Left colon (tissue), 2 donors: ENCODE measurements at places on chromosomes 2 and 18. TPM values are rescaled to one million over a fixed set of nuclear protein-coding genes. Genes with fewer than 3 reads are reported as not detected.

GRCh38 chr18:50092245-50092805 lies 102.6 kb downstream of the MYO5B start:
- DNase-seq, result peak; percentile 38

- no peak for DNase-seq
Observed at GRCh38 chr2:61436092-61436491, 34.8 kb downstream of the USP34 start.

- peak; percentile 39 for DNase-seq
Observed at GRCh38 chr18:79466591-79466990, 70.9 kb downstream of the NFATC1 start.

DNA sequence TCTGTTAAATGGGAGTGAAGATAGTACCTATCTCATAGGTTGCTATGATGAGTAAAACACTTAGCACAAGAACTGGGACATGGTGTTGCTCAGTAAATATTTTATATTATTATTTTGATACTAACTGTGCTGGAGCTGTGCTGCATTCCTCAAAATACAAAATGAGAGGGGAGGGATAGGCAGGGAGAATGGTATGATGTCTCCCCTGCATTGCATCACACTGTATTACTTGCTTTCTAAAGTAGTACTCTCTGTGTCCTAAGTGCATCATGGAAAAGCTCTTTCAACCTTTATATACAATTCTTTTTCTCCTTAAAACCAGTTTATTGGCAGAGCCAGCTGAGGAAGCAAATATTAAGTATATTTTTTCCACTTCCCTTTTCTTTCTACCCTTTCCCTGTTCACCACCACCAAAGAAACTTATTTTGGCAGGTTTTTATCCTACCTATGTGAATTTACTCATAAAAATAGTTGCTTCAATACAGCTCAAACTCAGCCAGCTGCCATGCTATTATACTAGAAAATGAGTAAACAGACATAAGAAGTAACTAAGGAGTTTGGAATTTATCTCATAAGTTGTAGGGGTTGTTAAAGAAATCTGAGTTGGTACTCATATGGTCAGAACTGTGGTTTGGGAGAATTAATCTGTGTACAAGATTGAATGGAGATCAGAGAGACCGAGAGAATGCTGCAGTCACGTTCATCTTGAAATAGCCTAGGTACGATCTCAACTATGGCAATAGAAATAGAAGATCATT lies 60.3 kb downstream of the EHBP1 start:
- DNase-seq, result no peak

DNA sequence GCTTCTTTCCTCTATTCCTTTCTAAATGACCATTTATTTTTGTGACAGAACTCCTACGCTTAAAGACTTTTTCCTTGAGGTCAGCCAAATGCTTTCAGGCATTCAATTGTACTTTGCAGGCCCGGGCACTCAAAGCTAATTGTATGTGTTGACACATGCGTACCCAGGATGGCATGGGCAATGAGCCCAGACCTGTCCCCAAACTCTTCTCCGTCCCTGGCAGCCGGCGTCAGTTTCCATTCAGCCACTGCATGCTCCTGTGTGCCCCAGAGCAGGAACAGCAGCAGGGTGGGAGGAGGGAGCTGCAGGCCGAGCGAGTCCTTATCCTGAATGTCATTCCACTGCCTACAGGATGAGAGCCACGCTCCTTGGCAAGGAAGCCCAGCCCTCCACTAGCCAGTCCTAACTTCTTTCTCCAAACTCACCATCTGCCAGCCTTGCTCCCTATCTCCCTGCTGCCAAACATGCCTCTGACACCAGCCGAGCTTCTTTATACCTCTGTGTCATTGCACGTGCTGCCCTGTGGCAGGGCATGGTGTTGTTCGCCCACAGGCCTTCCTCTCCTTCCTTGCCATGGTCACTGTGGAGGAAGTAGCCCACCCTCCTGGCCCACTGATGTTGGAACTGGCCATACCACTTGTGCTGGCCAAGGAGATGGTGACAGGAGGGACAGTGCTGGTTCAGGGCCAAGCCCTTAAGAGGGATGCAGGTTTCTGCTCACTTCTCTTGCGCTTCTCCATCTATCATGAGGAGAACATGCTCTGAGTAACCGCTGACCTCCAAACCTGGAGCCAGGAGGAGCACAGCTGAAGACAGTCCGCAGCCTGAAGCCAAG lies 116.9 kb upstream of the FHL2 start:
- no peak for DNase-seq

- DNase-seq, result no peak
Observed at GRCh38 chr2:101729521-101730190, 32.1 kb downstream of the MAP4K4 start.

DNA sequence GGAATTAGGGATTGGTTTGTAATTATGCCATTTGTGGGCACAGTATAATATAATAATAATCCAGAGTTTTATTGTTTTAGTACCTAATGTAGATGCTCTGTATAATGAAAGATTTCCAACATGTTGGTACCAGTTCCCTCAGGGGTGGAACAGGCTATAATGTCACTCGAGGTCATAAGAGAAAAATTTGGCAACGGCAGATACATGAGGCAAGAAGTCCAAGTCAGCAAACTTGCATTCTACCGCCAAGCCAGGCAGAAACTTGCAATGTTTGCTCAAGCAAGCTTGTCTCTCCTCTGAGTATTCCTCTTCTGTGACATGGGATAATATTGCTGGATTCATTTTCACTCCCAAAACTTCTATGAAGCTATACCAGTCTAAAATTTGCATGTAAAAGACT lies 520.0 kb upstream of the SALL3 start:
- no peak for DNase-seq

DNA sequence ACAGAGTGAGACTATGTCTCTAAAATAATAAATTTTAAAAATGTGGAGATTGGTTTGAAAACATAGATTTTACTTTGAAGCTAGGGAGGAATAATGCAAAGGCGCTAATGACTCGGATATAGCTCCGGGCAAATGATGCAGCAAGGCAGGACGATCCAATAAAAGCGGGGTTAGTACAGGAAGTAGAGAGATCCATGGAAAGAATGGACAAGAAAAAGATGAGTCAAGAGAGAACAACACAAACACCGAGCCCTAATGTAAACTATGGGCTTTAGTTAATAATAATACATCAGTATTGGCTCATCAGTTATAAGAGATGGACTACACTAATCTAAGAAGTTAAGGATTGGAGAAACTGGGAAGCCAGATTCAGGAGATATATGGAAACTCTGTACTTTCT lies 74.5 kb downstream of the QPCT start:
- no peak for DNase-seq

DNA sequence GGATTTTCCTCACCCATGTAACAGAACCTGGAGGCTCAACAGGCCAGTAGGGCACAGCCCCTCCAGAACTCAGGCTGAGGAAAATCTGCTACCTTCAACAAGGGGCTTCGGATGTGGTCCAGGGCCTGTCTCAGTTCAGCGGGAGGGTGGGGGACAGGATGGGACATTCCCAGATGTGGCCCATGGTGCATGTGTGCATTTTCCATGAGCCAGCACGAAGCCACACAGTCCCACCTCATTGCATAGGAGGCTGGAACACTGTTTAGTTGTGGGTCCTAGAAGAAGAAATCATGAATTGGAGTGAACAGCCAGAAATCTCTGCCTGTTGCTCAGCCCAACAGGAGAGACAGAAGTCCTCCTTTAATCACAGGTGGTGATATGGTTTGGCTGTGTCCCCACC lies 469.6 kb upstream of the MYT1L start:
- no peak for DNase-seq

DNA sequence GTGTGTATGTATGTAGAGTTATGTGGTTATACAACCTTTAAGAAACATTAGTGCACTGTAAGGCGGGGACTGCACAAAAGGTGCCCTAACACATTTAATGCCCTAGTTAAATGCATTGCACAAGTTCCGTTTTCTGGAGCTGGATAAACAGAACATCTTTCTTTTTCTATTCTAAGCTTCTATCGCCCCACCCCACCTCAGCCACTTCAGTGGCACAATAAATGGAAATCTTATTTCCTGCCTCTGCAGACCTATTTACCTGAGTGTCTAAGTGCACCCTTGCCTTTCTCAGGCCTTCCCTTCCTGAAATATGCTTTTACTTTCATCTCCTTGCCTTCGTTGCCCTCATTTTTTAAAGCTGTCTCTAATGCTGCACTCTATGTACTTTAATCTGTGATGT lies 123.5 kb downstream of the TANC1 start:
- DNase-seq, result peak; percentile 54

- DNase-seq, result no peak
Observed at GRCh38 chr2:233690444-233690843, 2.2 kb upstream of the UGT1A6 start.

DNA sequence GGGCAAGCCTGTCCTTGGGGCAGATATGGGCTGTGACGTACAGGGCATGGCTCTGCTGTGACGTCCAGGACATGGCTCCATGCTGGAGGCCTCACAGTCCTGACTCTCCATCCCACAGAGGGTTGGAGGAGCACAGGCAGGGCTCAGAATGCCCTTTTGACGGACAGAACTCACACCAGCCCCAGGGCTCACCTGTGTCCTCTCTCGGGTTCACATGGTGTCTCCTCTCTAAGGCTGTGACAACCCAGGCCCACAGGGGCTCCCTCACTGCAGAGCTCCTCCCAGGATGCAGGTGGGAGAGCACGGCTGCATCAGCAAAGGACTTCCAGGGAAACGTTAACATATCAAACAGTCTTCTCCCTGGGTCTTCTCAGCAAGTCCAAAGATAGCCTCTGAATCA lies 133.8 kb downstream of the EIPR1 start:
- DNase-seq, result no peak

GRCh38 chr2:190357600-190357999 lies 14.2 kb downstream of the INPP1 start:
- DNase-seq, result no peak

- DNase-seq, result no peak
Observed at GRCh38 chr2:230327418-230328154, 593 bp downstream of the SP140L start.

DNA sequence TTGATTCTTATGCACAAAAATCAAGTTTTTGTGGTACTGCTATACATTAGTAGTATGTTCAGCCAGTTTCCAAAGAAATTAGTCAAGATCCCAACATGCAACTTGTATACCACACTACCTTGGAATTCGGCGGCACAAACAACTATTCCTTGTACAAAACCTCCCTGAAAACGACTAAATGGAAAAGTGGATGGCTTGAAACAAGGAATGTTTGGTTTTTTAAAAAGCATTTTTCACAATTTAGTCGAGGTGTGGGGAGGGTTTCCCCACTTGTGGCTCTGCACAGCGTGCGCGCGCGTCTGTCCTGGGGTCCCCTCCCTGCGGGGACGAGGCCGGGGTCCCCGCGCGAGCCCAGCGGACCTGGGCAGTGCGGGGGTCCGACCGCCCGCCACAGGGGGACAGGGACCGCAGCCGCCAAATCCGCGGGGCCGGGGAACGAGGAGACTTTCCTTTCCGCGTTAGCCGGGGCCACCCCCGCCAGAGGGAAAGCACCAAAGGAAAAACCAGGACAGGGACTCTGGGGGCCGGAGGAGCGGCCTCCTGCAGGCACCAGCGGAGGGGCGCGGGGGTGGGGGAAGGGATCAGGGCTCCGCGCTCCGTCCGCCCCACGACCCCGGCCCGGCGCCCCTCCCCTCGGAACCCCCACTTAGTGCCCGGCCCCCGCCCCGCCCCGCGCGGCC lies 534 bp upstream of the SOCS6 start:
- DNase-seq, result peak; percentile 63

DNA sequence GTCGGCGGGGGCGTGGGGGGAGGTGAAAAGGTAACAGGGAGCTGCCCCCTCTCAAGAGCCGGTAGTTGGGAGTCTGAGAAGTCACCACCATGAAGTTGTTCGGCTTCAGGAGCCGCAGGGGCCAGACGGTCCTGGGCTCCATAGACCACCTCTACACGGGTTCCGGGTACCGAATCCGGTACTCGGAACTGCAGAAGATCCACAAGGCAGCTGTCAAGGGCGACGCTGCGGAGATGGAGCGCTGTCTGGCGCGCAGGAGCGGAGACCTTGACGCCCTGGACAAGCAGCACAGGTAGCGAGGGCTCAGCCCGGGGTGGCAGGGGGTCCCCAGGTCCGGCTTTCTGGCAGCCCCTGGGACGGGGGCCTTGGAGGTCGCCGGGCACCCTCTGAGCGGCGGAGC lies 47.1 kb upstream of the ZNF519 start:
- no peak for DNase-seq

The ECEL1 gene
- not detected for total RNA-seq

The LONRF2 gene
- 1.6 TPM for total RNA-seq

The LAMA1 gene
- 13.4 TPM for total RNA-seq

The HMSD gene
- total RNA-seq, result not detected

The SLC5A7 gene
- total RNA-seq, result not detected

The ASAP2 gene
- total RNA-seq, result 71.0 TPM

The ASPRV1 gene
- total RNA-seq, result 0.43 TPM
